NCI-H1417 (cell line): ENCODE measurements at places on chromosomes 6 and 20.
A peak's percentile ranks its signal among the peaks of the same experiment; 100 is the strongest.

DNA sequence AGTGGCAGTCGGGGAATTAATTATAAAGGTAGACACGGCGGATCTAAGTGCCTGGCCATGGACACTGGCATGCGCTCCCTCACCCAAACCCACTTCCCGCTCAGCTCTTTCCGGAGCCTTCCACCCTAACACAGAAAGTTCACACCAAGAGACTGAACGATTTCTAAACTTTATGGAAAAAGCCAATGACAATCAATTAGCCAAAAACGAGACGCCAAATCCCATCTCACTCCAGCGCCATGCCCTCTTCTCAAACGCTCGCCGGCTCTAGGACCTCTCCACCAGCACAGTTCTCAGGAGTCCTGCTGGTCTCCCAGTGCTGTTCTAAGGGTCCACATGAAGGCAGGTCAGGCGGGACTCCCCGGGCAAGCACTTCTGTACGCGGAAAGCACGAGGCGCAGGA lies 641 bp downstream of the SF3B5 start:
- DNase-seq: no peak

- no peak for DNase-seq
Measured at GRCh38 chr20:50470264-50470858, 39.8 kb upstream of the PTPN1 start.

DNA sequence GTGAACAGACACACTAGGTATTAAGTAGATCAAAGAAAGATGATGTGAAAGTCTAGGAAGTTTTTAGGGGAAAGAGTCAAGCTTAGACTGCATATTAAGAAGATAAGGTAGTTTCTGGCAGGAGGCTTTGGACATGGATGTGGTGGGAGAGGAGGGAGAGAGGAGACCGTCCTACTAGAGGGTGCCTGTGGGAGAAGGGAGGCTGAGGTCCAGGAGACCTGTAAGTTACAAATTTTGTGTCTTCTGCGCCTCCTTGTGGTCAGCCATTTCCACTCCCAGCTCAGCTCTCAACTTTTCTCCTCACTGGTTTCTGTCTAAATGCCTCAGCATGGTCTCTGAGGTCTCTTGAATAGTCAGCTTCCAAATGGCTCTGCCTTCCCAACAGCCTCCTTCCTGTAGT lies 193.5 kb downstream of the UNC5CL start:
- peak; percentile 17 for DNase-seq

DNA sequence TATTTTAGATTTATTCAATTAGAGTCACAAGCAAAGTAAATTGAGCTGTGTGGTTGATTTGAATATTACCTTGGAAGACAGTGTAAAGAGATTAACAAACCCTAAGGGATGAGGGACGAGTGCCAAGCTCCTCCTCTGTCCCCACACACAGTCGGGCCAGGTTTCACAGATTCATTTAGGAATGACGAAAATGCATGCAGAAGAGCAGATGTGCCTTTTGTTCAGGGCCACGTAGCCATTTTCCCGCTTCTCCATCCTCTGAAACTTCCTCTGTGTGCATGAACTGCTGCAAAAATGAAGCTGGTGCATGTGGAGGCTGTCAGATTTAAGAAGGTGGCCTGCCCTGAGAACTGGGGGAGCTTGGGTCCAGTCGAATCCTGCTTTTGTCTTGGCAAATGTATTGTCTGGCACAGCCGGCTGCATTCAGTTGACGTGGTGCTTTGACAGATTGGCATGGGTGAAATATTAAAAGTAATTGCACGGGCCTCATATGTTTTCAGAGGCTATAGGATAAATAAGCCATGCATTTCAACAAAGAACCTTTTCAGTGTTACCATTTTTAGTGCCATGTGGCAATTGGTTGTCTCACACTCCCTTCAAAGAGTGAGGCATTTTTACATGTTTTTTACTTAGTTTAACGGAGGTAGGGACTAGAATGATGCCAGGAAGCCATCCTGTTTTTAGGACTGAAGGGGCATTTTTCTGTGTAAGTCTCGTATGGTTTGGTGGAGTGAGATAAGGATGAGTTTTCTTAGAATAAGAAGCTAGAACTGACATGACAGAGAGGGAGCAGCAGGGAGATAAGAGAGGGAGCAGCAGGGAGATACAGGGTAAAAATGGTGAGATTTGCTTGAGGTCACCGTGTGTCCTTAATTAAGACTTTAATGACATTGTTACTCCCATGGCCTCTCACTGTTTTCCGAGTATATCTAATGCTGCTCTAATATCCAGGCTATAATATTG lies 361.1 kb downstream of the NRN1 start:
- DNase-seq: no peak

GRCh38 chr6:115220551-115221159 lies 840.0 kb downstream of the FRK start:
- DNase-seq: no peak

DNA sequence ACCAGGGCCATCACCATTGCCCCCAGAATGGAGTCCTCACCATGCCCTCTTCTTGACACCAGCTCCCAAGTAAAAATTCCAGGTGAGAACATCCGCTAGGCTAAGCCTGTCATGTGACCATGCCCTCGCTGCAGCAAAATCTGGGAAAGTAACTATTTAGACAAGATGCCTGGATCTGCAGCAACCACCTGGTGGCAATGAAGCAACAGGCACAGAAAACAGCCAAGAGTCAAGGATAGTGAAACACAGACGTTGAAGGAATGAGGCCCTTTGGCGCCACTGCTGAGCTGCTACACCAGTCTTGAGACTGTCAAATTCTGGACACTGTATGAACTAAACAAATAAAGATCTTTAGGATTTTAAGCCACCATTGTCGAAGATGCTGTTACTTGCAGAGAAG lies 30.1 kb upstream of the TGM6 start:
- no peak for DNase-seq

- no peak for DNase-seq
Measured at GRCh38 chr6:34468378-34468892, 2.6 kb downstream of the PACSIN1 start.

DNA sequence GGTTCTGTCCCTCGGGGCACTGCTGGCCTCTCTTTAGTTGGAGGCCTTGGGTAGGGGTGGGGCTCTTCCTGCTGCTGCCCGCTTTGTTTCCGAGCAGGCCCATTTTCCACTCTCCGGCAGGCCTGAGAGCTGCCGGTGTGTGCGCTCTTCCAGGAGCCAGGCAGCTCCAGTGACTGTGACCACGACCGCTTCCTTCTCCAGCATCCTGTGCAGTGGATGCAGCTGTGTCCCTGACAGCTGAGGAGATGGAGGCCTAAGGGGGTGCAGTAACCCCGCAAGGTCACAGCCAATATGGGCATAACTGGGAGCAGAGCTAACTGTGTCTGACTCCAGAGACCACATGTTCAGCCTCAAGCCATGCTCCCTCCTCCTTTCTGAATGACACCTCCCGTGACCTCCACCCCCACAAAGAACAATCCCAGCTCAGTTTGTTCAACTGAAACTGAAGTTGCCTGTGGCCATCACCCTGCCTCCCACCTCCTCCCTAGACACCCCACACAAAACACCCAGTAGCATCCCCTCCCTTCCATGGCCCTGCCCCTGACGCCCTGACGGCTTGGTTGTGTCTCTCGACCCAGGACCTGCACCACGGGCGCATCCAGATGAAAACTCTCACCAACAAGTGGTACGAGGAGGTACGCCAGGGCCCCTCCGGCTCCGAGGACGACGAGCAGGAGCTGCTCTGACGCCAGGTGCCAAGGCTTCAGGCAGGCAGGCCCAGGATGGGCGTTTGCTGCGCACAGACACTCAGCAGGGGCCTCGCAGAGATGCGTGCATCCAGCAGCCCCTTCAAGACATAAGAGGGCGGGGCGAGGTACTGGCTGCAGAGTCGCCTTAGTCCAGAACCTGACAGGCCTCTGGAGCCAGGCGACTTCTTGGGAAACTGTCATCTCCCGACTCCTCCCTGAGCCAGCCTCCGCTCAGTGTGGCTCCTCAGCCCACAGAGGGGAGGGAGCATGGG lies 27.8 kb downstream of the SPATA2 start:
- DNase-seq: no peak

- DNase-seq: no peak
Measured at GRCh38 chr6:76792394-76792793, 670.9 kb downstream of the HTR1B start.

DNA sequence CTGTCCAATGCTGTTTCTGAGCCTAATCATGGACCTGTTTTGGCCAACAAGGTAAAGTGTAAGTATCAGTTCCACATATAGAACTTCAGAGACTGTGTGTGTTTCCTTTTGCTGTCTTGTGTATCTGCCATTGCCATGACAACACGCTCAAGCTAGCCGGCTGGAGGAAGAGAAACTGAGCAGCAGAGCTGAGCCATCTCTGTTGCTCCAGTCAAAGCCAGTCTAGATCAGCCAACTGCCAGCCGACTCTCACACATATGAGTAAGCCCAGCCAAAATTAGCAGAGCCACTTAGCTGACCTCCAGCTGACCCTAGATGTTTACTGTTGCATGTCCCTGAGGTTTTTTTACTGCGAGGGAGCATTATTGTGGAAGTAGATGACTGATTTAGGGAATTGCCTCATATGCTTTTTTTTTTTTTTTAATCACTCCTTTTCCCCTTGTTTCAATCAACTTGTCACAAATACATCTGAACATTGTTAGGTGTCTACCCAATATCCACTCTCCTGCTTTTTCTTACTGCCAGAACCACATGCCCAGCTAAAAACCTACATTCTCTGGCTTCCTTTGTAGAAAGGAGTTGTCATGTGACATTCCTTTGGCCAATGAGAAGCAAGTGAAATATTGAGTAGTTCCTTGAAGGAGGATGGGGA lies 304.3 kb upstream of the SUPT3H start:
- DNase-seq: no peak

DNA sequence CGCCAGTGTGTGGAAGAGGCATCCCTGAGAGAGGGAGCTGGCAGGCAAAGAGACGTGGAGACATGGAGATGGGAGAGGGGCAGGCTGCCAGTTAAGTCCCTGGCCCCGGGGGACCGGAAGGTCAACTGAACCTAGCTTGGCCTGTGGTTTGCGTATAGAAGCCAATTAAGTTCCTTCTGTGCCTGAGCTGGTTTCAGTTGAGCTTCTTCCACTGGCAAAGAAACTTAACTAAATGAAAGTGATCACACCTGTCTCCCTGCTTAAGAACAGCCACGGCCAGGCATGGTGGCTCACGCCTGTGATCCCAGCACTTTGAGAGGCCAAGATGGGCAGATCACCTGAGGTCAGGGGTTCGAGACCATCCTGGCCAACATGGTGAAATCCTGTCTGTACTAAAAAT lies 26.7 kb upstream of the NNAT start:
- no peak for DNase-seq

DNA sequence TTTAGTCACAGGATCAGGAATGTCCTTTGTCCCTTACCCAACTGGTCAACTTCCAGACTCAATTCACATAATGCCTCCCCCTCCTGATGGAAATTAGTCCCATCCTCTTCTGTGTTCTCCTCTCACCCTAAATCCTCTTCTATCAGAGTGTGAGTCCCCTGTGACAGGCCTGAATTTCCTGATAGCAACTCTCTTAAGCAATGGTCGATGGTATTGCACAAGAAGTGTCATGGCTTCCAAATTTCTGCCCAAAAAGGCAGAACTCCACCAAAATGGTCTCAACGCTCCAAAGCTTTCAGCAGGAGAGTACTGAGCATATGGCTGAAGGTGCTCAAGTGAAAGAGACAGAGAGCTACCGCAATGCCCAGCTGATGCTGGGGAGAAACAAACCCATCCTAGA lies 2.4 kb downstream of the PREP start:
- no peak for DNase-seq

DNA sequence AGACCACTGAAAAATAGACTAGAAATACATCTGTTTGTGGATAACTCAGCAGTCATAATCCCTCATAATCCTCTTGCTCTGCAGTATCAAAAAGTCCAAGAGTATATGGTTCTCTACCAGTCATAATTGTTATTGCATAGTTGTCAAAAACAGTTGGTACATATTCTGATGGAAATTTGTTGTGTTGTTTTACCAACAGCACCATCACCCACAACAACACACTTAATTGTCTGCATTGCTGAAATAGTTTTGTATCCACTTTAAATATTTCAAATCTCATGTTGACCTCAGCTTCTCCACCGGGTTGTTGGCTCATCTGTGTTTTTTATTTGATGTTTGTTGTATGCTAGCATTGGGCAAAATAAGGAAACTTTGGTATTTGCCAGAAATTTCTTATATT lies 39.4 kb downstream of the ITCH start:
- DNase-seq: no peak

GRCh38 chr20:19729672-19730071 lies 28.4 kb upstream of the RIN2 start:
- no peak for DNase-seq

- DNase-seq: no peak
Measured at GRCh38 chr6:52136934-52137467, 49.2 kb upstream of the IL17A start.

DNA sequence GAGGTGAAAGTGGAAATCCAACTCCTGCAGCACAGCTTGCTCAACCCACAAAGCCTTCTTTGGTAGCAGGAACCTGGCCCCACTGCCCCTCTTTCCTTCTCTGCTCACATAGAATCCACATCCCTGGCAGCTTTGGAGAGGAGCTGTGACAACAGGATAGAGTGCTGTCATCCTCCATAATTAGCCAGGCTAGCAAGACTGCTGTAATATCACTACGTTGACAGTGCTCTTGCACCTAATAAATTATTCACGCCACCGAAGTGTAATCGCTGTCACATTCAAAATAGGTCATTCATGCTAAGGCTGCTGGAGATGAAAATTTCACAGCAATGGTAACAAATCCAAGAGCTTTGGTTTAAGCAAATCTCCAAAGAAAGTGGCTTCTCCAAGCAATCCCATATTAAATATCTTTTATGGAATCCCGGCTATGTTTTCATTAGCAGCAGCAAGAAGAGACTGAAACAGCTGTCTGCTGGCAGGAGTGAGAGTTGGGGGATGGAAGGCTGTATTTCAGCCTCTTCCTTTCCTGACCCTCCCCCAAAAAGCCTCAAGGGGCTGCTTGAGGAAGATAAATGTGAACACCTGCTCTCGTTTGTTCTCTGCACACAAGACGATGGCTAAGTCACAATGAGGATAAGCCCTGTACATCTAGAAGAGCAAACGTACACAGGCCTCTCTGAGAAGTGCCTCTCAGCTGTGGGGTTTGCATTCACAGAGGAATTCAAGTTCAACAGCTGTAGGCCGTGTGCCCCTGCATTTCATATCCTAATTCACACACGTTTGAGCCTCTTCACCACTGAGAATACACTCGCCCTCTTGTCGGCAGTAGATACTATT lies 16.5 kb downstream of the RIPOR2 start:
- DNase-seq: peak; percentile 71

DNA sequence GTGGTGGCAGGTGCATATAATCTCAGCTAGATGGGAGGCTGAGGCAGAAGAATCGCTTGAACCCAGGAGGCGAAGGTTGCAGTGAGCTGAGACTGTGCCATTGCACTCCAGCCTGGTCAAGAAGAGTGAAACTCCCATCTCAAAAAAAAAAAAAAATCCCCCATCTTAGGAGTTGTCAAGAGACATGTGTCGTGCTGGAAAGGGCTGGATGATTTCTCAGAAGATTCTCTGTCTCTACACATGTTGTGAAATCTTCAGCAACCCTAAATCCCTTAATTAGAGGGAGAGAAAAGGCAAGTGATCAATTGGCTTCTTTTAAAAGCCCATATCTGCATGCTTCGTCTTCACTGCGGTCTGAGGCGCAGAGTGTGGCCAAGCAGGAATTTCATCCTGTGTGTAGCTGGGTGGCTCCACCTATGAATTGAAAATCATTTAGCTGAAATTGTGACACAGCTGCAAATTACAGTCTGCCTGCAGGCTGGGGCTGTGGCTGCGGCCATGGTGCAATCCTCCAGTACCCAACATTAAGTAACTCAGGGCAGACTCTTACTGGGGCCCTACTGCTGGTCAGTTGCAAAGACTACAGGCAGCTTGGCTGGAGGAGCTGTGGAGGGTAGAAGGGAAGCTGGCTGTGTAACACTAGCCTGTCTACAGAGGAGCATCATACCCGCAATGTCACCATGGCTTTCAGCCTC lies 3.2 kb upstream of the TGM3 start:
- no peak for DNase-seq

- peak; percentile 30 for DNase-seq
Measured at GRCh38 chr6:12137480-12137879, 125.4 kb downstream of the HIVEP1 start.
